Left renal pelvis (tissue), 4 donors: ENCODE measurements at places on chromosomes 6 and 20. TPM values are rescaled to one million over a fixed set of nuclear protein-coding genes. Genes with fewer than 3 reads are reported as not detected.

The STX11 gene
- 1.0 TPM for polyA plus RNA-seq

DNA sequence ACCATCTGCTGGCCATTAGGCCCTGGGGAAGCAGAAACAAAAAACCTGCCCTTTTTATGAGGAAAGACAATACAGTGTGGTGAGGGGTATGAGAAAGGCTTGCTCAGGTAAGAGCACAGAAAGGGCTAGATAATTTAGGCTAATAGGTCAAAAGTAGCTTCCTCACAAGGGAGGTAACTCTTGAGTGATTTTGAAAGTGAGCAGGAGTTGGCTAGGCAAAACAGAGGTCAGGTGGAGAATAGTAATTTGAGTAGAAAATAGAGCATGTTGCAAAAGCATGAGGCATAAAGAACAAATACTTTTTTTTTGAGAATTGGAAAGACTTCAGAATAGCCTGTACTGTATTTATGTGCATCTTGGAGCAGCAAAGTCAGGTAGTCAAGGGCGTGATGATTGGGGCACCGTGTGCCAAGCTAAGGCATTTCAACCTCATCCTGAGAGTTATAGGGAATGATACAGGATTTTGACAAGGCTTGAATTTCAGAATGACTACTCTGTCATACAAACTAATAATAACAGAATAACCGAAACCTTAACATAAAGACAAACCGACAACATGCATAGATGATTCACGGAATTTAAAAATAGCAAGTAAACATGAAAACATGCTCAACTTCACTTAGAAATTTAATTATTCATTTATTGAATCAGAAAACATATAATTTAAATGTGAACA is 123.0 kb upstream of the ENPP5 start:
- DNase-seq, result no peak

GRCh38 chr6:87210979-87211378 is 55.6 kb downstream of the ZNF292 start:
- DNase-seq, result no peak

DNA sequence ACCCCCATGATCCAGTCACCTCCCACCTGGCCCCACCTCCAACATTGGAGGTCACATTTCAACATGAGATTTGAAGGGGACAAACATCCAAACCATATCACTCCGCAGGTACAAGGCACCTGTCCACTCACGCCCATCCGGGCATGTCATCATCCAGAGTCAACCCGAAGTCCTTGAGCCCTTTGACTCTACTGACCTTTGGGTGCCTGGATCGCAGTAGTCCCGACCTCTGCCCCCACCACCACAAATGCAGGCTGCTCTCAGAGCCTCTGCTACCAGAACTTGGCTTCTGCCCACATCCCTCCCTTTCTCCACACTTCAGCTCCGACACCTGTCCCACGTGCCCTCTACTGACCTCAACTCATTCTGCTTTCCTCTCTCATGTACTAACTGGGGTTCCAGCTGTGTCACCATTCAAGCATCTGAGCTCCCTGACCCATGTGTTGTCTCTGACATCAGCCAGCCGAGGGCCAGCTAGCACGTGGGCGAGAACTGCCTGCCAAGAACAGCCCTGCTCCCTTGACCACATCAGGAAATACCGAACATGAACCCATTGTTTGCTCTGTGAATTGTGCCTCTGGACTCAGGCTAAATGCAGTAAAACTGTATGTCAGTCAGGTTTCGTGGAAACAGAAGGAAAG is 498.3 kb upstream of the SULF2 start:
- DNase-seq, result no peak

The PLAGL1 gene
- polyA plus RNA-seq, result 149 TPM

The IMPG1 gene
- polyA plus RNA-seq, result 3.6 TPM

The ENPP5 gene
- polyA plus RNA-seq, result 18.5 TPM

DNA sequence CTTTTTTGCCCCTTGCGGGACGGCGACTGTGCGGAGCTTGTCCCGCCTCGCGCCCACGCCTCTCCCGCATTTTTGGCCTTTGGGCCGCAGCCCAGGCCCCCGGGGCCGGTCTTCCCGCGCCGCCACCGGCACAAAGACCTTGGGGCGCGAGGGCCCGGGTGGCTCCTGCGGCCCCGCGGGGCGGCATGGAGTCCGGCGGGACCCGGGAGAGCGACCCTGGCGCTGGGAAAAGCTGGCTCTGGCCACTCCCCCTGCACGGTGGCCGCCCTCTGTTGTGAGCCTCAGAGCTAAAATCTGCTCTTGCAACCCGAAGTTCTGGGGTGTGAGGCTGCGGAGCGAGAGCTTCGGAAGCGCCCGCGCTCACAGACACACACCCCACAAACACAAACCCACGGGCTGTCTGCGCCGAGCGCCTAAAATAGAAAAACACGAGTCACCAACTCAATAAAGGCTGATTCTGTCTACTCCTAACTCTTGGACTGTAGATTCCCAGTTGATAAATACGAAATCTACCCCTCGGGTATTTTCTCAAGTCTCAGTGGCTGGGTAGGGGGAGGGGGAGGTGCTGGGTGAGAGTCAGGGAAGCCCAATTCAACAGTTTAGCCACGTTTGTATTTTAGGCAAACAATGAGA is 496 bp upstream of the BEND3 start:
- no peak for DNase-seq

The ACSS2 gene
- 27.8 TPM for polyA plus RNA-seq

DNA sequence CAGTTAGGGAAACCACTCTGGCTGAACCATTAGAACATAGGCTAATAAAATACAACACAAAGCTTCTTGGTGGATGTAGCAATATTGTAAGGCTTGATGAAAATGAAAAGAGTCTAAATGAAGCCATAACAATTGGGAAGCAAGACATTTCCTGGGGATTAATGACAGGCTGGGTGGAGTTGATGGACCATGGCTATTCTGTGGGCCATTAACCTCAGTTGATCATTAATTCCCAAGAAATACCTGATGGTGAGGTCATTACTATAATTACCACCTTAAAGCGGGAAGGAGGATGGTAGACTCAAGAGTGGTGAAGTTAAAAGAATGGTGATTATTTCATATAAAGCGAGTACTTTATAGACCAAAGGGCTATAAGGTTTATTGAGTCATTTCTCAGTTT is 455.8 kb upstream of the MAP3K7 start:
- DNase-seq, result peak; percentile 30

- no peak for DNase-seq
These were observed 1.7 kb upstream of the LY6G6D start for GRCh38 chr6:31713465-31713864.

The CLPSL2 gene
- polyA plus RNA-seq, result not detected

DNA sequence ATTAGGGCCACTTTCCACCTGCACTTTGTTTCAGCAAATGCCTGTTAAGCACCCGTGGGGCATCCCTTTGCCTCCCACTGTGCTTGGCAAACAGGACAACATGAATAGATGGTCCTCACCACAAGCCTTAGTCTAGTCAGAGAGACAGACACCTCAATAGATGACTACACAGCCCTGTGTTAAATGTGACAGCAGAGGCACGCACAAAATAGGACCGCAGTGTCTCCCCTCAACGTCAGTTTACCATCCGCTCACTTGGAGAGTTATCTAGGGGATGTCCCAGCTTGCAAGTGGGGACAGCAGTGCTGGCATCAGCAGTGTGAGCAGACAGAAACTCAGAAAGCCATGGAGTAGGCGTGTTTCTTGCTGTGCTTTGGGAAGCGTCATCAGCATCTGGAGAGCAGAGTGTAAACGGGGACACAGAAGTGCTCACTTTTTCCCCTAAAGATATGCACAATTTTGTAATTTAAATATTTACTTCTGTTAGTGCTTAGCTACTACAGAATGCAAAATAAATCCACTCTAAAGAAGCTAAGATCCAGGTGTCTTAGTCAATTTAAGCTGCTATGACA is 66.0 kb upstream of the TXNDC5 start:
- no peak for DNase-seq

The BHLHE23 gene
- not detected for polyA plus RNA-seq

The BPIFA2 gene
- not detected for polyA plus RNA-seq

- DNase-seq, result no peak
These were observed 305.0 kb downstream of the GMDS start for GRCh38 chr6:1940381-1940780.

DNA sequence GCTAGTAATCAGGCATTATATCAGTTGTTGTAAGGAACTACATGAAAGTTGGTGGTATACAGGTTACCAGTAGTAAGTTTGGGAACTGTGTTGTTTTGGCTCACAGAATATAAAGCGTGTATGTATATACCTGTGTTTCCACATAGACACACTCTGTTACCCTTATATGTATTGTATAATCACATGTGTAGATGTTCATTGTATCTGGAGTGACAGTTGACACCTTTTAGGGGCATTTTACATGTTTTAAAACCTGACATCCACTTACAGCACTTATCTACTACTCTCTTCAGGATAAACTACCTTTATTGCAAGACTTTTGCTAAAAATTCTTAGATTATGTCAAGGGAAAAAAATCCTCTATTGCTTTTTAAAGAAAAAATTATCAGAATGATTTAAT is 228.9 kb downstream of the LAMA2 start:
- DNase-seq, result no peak

GRCh38 chr6:125747589-125748405 is 1.6 kb upstream of the HEY2 start:
- DNase-seq, result no peak

The APOBEC2 gene
- 0.34 TPM for polyA plus RNA-seq

- no peak for DNase-seq
These were observed 8.6 kb upstream of the IL22RA2 start for GRCh38 chr6:137181891-137182653.

GRCh38 chr6:156988276-156989158 is 211.3 kb downstream of the ARID1B start:
- no peak for DNase-seq

The PPP1R16B gene
- 6.5 TPM for polyA plus RNA-seq

GRCh38 chr6:78340755-78341154 is 526.6 kb upstream of the IRAK1BP1 start:
- no peak for DNase-seq

DNA sequence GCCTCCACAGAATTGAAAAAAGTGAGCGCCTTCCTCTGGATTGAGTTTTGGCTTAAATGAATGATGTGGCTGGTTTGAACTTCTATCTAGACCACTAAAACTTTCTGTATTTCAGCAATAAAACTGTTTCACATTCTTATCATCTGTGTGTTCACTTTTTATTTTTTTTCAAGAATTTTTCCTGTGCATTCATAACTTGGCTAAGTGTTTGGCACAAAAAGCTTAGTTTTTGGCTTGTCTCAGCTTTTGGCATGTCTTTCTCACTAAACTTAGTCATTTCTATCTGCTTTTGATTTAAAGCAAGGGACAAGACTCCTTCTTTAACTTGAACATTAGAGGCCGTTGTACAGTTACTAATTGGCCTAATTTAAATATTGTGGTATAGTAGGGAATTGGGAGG is 1015.1 kb downstream of the EPHA7 start:
- DNase-seq, result no peak

DNA sequence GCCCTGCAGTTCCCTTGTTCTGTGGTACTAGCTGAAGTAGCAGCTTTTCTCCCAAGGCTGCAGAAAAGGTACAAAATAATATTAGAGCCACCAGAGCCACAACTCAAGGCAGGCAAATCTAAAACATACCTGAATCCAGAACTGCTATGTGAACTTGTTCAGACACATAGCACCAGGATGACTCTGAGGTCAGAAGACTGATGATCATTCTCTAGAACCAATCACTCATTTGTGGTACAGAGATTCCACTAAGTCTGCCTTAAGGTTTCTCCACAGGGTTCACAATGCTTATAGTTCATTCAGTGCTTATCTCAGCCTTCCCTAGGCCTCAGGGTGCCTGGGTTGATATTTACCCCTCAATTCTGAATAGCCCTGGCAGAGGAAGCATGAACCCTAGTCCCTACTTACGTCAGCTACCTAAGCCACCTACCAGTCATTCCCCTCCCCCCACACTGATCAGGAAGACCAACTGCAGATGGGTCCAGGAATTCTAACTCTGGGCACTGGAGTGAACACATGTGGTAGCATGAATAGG is 140.9 kb upstream of the MOCS1 start:
- no peak for DNase-seq

GRCh38 chr20:19588241-19588640 is 169.8 kb upstream of the RIN2 start:
- no peak for DNase-seq

GRCh38 chr6:5095236-5095635 is 10.1 kb downstream of the PPP1R3G start:
- no peak for DNase-seq

DNA sequence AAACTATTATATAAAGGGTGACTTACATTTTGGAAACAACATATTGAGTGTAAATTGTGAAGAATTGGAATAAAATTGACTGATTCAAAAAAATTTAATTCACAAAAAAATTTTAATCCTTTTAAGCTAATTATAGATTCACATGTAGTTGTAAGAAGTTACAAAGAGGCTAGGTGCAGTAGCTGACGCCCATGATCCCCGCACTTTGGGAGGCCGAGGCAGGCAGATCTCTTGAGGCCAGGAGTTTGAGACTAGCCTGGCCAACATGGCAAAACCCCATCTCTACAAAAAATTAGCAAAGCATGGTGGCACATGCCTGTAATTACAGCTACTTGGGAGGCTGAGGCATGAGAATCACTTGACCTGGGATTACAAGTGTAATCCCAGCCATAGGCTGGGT is 30.3 kb upstream of the KHDC1 start:
- no peak for DNase-seq

DNA sequence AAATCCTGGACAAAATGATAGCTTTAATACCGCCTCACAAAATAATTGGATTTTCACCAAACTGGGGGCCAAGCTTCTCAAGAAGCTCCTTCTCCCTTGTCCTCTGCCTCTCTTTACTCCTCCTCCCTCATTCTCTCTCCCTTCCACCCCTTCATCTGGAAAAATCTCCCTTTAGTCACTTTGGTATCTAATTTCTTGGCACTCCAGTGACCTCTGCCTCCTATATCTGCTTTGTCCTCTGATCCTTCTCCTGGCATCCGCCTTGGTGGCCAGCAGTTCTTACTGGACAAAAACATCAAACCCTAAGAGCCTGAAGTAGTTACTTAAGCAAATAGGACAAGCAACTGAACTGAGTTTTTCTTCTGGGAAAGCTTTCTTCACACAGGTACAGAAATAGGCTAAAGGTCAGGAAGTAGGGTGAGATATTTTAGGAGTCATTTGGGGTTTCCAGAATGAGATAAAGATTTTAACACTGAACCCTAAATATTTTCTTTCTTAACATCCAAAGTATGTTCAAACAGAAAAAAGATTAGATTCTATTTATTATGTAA is 220.7 kb downstream of the ARHGAP18 start:
- DNase-seq, result no peak

The CTCFL gene
- 0.46 TPM for polyA plus RNA-seq

DNA sequence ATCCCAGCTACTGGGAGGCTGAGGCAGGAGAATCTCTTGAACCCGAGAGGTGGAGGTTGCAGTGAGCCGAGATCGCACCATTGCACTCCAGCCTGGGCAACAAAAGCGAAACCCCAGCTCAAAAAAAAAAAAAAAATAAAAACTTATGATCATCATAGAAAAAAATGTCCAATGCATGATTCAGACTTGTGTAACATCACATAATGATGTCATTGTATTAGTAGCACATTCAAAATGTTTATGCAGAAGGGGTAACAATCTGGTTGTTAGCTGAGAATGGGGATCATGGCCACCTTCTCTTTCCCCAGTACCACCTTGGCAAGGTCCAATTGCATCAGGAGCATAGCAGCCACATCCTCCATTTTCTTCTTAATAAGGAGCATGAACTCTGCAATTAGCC is 137.6 kb upstream of the MARCKS start:
- DNase-seq, result no peak

GRCh38 chr20:38001173-38001875 is 31.9 kb downstream of the TTI1 start:
- DNase-seq, result no peak

The MOG gene
- not detected for polyA plus RNA-seq

- DNase-seq, result no peak
These were observed 575 bp upstream of the MICAL1 start for GRCh38 chr6:109456111-109456583.

GRCh38 chr6:157087974-157088373 is 235.3 kb downstream of the TMEM242 start:
- no peak for DNase-seq

The CCR6 gene
- polyA plus RNA-seq, result not detected

The GJA10 gene
- not detected for polyA plus RNA-seq
